Activated T-cell treated with anti-CD3 and anti-CD28 coated beads, Interleukin-2, amount 50 U/mL, for 4 hours (primary cell): ENCODE measurements at places on chromosomes 4 and X.

- no peak for DNase-seq
These were observed 116.3 kb downstream of the EFNB1 start for GRCh38 chrX:68945081-68945602.

GRCh38 chr4:143514901-143515300 lies 1.4 kb downstream of the SMARCA5 start:
- no peak for DNase-seq

GRCh38 chrX:74349387-74349786 lies 45.4 kb downstream of the ZCCHC13 start:
- DNase-seq = no peak

GRCh38 chr4:8841678-8842268 lies 29.9 kb downstream of the HMX1 start:
- no peak for DNase-seq
